SHP77 (cell line): ENCODE measurements at places on chromosomes 13 and 19.

DNA sequence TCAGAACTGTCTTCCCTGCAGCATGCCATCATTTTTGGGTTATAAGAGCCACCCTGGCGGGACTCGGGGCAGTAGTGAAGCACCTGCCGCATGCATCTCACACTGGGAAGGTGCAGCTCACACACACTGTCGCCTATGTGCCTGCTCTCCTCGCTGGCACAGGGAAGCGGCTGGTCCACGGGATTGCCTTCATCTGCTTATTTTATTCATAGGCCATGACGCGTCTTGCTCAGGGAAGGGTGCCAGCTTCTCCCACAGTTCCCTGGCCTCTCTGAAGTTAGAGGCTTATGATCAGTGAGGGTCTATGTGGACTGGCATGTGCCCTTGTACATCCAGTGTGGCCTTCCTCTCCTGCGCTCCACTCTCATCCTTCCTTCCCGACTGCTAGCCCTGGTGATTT is 150.0 kb downstream of the KLF12 start:
- DNase-seq: no peak

GRCh38 chr13:113433391-113433916 is 19.8 kb downstream of the ADPRHL1 start:
- no peak for DNase-seq

DNA sequence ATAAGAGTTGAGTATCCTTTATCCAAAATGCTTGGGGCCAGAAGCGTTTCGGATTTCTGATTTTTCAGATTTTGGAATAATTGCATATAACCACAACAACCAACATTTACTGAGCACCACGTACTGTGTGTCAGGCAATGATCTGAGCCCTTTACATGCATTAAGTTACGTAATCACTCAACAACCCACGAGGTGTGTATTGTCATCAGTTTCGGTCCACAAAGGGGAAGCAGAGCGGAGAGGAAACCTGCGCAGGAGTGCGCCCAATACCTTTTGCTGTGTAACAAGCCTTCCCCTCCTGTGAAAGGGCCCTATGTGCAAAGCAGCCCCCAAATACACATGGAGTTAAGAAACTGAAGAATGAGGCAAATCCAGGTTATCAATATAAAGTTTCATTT is 20.7 kb upstream of the NLRP12 start:
- no peak for DNase-seq

DNA sequence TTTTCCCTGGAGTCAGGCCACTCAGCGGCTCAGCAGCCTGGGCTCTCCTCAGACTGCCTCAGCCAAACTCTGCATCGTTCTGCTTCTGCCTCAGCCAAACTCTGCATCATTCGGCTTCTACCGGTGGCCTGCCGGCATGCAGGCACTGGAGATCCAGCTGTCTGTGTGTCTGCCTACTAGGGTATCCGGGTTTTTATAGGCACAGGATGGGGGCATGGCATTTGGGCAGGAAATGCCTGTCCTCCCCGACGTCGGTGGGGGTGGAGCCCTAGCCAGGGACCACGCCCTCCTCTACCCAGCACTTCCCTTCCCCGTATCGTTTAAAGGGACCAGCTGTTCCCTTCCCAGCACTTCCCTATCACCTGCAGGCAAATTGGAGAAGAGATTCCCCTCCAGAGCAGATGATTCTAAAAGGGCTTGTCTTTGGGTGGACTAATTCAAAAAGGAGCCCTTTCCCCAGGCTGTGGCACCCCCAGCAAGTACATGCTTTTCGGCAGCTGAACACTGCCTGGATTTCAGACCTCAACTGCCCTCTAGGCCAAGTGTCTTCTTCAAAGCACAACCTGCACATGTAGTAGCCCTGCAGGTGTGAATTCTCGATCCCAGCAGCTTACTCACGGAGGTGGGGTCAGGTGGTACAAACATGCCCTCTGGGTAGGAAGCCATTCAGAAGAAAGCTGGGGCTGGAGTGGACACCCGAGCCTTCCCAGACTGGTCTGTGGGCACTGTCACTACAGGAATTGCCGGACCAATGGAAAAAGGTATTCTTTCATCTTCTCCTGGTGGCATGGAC is 25.4 kb upstream of the GPR12 start:
- no peak for DNase-seq

DNA sequence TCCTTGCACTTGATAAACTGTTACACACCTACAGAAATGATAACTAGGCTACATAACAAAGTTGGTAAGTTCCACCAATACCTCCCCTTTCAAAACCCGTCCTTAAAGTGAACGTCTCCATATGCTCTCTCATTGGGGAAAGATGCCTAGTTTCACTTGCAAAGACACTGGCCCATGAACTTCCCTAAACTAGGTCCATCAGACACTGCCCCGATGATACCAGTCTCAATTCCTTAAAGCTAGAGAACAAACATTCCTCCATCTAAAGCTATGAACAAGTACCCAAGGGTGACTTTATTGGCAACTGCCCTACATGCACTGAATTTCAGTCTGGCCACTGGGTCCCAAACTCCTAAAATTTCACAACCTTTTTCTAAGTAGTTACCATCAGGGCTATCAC is 39.9 kb downstream of the FOXO1 start:
- DNase-seq: no peak

- no peak for DNase-seq
These were observed 549.5 kb upstream of the ARGLU1 start for GRCh38 chr13:107117327-107118012.

GRCh38 chr13:110286833-110287819 is 19.8 kb downstream of the COL4A1 start:
- no peak for DNase-seq

DNA sequence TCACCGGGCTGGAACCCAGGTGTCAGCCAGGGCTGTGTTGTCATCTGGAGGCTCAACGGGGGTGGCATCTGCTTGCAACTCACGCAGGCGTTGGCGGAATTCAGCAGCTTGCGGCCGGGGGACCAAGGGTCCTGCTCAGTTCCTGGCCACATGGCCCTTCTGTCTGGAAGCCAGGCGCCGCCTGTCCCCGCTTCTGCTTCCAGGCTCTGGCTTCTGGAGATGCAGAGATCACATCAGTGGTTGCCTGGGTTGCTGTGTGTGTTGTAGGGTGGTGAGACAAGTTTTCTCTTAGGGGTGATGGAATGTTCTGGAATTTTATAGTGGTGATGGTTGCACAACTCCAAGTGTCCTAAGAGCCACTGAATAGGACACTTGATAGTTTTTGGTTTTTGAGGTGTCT is 5.0 kb downstream of the ADAT3 start:
- DNase-seq: no peak

GRCh38 chr13:27353166-27353583 is 71.2 kb upstream of the GTF3A start:
- DNase-seq: no peak

- no peak for DNase-seq
These were observed 237.7 kb downstream of the TEX29 start for GRCh38 chr13:111557921-111558699.

DNA sequence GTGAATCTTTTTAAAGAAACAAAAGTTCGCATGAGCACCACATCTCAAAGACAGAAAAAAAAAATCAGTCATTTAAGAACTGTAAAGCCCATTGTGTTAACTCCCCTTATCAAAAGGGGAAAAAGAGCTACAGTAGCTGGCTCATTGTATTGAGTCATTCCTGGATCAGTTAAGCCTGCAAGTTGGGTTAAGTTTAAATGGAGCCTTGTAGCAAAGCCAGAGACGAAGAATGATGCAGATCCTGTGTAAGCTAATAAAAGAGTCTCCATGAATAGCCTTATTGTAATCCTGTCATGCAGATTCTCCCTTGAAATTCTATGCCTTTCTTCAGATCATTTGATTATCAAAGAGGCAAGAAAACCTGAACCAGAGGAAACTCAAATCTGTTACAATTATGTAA is 83.8 kb downstream of the CRYL1 start:
- DNase-seq: no peak

GRCh38 chr13:34144142-34144541 is 326.2 kb downstream of the RFC3 start:
- DNase-seq: no peak

DNA sequence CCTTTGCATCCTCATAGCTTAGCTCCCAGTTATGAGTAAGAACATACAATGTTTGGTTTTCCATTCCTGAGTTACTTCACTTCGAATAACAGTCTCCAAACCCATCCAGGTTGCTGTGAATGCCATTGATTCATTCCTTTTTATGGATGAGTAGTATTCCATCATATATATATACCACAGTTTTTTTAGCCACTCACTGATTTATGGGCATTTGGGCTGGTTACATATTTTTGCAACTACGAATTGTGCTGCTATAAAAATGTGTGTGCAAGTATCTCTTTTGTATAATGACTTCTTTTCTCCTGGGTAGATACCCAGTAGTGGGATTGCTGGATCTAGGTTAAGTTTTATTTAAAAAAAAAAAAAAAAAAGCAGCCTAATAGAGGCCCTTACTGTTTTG is 14.1 kb downstream of the TNFRSF19 start:
- no peak for DNase-seq

- DNase-seq: no peak
These were observed 223.9 kb downstream of the SHISA2 start for GRCh38 chr13:25827831-25828465.
